Thoracic aorta (tissue), 2 donors: ENCODE measurements at places on chromosomes 5 and 9. TPM values are rescaled to one million over a fixed set of nuclear protein-coding genes. Genes with fewer than 3 reads are reported as not detected.
A peak's percentile ranks its signal among the peaks of the same experiment; 100 is the strongest.

GRCh38 chr9:137435980-137436760 lies 5.0 kb downstream of the ENTPD8 start:
- DNase-seq, result no peak
- H3K36me3 ChIP-seq, result no peaks in the 10 kb centered on the region
- no peak overlapping the region for H3K27ac ChIP-seq
- peaks cover 4% of the 10 kb centered on the region for H3K4me1 ChIP-seq
- H3K4me3 ChIP-seq, result no peak overlapping the region

- no peak overlapping the region for H3K27ac ChIP-seq
- DNase-seq, result no peak
- H3K4me3 ChIP-seq, result no peak overlapping the region
- no peaks in the 10 kb centered on the region for H3K36me3 ChIP-seq
- no peaks in the 10 kb centered on the region for H3K27me3 ChIP-seq
- no peaks in the 10 kb centered on the region for H3K4me1 ChIP-seq
These were observed 121.4 kb upstream of the SV2C start for GRCh38 chr5:75961818-75962217.

- peak overlapping the region; percentile 6 for H3K4me3 ChIP-seq
- H3K36me3 ChIP-seq, result no peaks in the 10 kb centered on the region
- no peaks in the 10 kb centered on the region for H3K27me3 ChIP-seq
These were observed 394.0 kb downstream of the CETN3 start for GRCh38 chr5:90015584-90016018.

GRCh38 chr5:170475294-170476000 lies 28.4 kb upstream of the KCNIP1 start:
- H3K27ac ChIP-seq, result no peak overlapping the region
- DNase-seq, result no peak
- H3K27me3 ChIP-seq, result no peaks in the 10 kb centered on the region
- H3K4me1 ChIP-seq, result no peaks in the 10 kb centered on the region

- H3K4me3 ChIP-seq, result no peak overlapping the region
- H3K4me1 ChIP-seq, result no peaks in the 10 kb centered on the region
- no peaks in the 10 kb centered on the region for H3K36me3 ChIP-seq
- no peak overlapping the region for H3K27ac ChIP-seq
- DNase-seq, result no peak
- H3K27me3 ChIP-seq, result no peaks in the 10 kb centered on the region
These were observed 564.0 kb downstream of the PSAT1 start for GRCh38 chr9:78860801-78861475.

- DNase-seq, result no peak
- H3K27me3 ChIP-seq, result no peaks in the 10 kb centered on the region
- no peak overlapping the region for H3K4me3 ChIP-seq
- H3K4me1 ChIP-seq, result no peaks in the 10 kb centered on the region
These were observed 314.1 kb upstream of the ATP10B start for GRCh38 chr5:161165998-161166660.

DNA sequence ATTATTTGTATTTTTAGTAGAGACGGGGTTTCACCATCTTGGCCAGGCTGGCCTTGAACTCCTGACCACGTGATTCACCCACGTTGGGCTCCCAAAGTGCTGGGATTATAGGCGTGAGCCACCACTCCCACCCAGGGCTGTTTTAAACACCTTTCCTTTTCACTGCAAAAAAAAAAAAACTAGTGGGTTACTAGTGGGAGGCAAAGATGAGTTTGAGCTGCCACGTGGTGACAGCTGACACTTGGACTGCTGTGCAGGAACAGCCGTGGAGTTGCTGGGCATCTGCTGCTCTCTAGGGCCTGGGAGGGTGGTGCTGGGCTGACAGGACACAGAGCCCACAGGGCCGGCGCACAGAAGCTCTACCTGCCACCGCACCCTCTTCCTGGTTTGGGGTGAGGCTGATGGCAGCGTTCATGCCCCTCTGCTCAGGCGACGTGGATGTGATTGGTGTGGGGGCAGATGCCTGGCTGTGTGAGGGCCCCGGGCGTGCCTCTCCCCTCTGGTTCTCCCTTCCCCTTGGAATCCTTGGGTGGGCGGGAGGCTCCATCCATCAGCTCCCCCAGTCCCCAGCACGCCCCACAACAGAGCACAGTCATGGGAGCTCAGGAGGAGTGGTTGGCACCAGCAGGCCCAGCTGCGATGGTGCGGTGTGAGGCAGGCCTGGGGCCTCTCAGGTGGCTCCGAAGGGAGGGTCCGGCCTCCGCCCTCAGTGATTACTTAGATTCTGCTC lies 16.9 kb downstream of the RABL6 start:
- H3K4me3 ChIP-seq, result no peak overlapping the region
- H3K27ac ChIP-seq, result no peak overlapping the region
- peaks cover 11% of the 10 kb centered on the region for H3K4me1 ChIP-seq
- DNase-seq, result no peak
- H3K36me3 ChIP-seq, result peaks cover 40% of the 10 kb centered on the region
- H3K27me3 ChIP-seq, result no peaks in the 10 kb centered on the region

- H3K27me3 ChIP-seq, result no peaks in the 10 kb centered on the region
- H3K36me3 ChIP-seq, result no peaks in the 10 kb centered on the region
- no peaks in the 10 kb centered on the region for H3K4me1 ChIP-seq
- H3K27ac ChIP-seq, result no peak overlapping the region
- DNase-seq, result no peak
These were observed 16.5 kb upstream of the PRSS3 start for GRCh38 chr9:33778700-33779351.

- peaks cover 3% of the 10 kb centered on the region for H3K36me3 ChIP-seq
- H3K4me1 ChIP-seq, result no peaks in the 10 kb centered on the region
- no peak overlapping the region for H3K27ac ChIP-seq
- no peak for DNase-seq
- no peak overlapping the region for H3K4me3 ChIP-seq
- H3K27me3 ChIP-seq, result no peaks in the 10 kb centered on the region
These were observed 16.2 kb downstream of the ATPSCKMT start for GRCh38 chr5:10233505-10233904.

C9orf153 gene
- total RNA-seq, result 0.92 TPM

IL5 gene
- total RNA-seq, result not detected

- no peak for DNase-seq
- H3K4me1 ChIP-seq, result peaks cover 33% of the 10 kb centered on the region
- H3K4me3 ChIP-seq, result no peak overlapping the region
- H3K36me3 ChIP-seq, result peaks cover 58% of the 10 kb centered on the region
- no peaks in the 10 kb centered on the region for H3K27me3 ChIP-seq
These were observed 52.8 kb upstream of the LRRTM2 start for GRCh38 chr5:138927979-138928378.

ACSL6 gene
- total RNA-seq, result 1.6 TPM

DNA sequence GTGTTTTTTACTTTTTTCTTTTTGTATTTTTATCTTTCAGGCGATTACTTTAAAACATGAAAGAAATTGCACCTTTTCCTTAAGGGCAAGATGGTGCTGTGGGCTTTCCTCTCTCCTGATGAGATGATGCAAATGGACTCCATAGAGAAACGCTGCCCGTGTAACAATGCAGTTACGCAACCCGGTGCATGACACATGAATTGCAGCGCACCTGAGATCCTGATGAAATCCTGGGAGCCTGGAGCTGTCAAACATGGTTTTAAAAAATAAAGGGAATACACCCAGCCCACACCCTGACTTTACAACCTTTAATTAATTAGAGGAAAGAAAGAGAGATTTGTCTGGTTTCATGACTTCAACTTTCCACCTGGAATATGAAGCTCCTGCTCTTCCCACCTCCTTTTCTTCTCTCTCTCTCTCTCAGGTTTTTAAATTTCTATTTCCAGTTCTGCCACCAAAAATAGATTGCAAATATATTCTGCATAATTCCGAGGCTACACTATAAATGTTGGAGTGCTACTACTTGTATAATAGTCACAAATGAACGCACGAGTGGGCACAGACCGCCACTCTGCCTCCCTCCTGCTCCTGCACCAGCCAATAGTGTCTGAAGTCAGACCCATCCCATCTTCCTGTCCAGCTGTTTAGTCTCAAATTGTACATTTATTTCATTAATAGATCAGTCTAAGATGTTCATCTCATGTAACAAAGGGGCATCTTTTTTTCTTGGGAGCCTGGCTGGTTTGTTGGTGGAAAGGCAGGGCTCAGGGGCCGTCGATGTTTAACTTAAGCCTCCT lies 179.1 kb downstream of the AUH start:
- DNase-seq, result no peak
- no peaks in the 10 kb centered on the region for H3K27me3 ChIP-seq
- H3K4me3 ChIP-seq, result no peak overlapping the region
- no peaks in the 10 kb centered on the region for H3K4me1 ChIP-seq
- no peak overlapping the region for H3K27ac ChIP-seq

GRCh38 chr5:180568914-180569313 lies 22.4 kb downstream of the SCGB3A1 start:
- H3K4me3 ChIP-seq, result no peak overlapping the region
- H3K36me3 ChIP-seq, result peaks cover 21% of the 10 kb centered on the region
- no peak for DNase-seq
- no peaks in the 10 kb centered on the region for H3K27me3 ChIP-seq
- no peak overlapping the region for H3K27ac ChIP-seq
- no peaks in the 10 kb centered on the region for H3K4me1 ChIP-seq

- no peaks in the 10 kb centered on the region for H3K4me1 ChIP-seq
- no peak overlapping the region for H3K27ac ChIP-seq
- no peak overlapping the region for H3K4me3 ChIP-seq
These were observed 33.3 kb upstream of the SPATA31D4 start for GRCh38 chr9:81894891-81895290.

DNA sequence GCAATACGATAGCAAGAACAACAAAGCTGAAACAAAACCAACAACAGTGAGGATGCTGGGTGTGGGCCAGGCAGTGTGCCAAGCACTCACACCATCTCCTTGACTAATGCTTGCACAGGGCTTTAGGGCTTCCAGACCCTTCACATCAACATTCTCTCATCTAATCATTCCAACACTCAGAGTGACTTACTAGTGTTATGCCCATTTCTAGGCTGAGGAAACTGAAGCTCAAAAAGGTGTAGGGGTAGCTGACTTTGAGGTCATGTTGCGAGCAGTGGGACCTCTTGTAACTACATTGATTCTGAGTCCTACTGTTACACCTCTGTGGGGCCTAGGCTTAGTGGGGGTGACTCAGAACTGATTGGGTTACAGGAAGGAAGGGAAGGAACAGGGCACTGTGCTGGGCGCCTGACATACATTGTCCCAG lies 9.7 kb downstream of the ANGPTL2 start:
- peaks cover 20% of the 10 kb centered on the region for H3K4me1 ChIP-seq
- H3K27ac ChIP-seq, result no peak overlapping the region
- DNase-seq, result no peak
- H3K36me3 ChIP-seq, result no peaks in the 10 kb centered on the region
- H3K4me3 ChIP-seq, result no peak overlapping the region
- no peaks in the 10 kb centered on the region for H3K27me3 ChIP-seq

PCDHB4 gene
- total RNA-seq, result 2.8 TPM

- H3K27ac ChIP-seq, result no peak overlapping the region
- H3K27me3 ChIP-seq, result no peaks in the 10 kb centered on the region
- H3K4me1 ChIP-seq, result no peaks in the 10 kb centered on the region
- no peak for DNase-seq
- H3K36me3 ChIP-seq, result no peaks in the 10 kb centered on the region
- H3K4me3 ChIP-seq, result no peak overlapping the region
These were observed 8.1 kb downstream of the CD180 start for GRCh38 chr5:67188274-67189078.

HSPB3 gene
- total RNA-seq, result not detected

DNA sequence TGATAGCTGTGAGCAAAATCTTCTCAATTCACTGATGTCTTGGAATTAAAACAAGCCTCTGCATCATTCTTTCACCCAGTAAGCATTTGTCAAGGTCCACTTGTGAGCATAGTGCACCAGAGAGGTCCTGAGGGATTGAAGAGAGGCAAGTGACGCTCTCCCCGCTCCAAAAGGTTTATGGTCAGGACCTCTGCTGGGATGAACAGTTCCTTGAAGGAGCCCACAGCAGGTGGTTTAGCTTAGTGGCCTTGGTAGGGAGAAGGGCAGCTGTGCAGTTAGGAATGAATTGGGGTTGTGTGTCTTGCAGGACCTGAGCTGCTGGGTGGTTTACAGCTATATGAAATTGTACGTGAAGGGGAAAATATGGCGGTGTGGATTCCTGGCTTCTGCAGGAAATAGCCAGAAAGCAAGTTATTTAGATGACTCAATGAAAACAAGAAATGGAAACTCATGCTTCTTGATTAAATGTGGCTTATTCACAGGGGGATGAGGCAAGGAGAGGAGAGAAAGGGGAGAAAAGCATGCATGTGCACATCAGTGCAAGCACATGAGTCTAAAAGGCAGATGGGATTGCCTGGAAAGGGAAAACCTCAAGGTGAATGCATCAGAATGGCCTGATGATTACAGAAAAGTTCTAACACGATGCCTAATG lies 42.0 kb downstream of the SUB1 start:
- no peaks in the 10 kb centered on the region for H3K27me3 ChIP-seq
- no peaks in the 10 kb centered on the region for H3K36me3 ChIP-seq
- DNase-seq, result no peak

DNA sequence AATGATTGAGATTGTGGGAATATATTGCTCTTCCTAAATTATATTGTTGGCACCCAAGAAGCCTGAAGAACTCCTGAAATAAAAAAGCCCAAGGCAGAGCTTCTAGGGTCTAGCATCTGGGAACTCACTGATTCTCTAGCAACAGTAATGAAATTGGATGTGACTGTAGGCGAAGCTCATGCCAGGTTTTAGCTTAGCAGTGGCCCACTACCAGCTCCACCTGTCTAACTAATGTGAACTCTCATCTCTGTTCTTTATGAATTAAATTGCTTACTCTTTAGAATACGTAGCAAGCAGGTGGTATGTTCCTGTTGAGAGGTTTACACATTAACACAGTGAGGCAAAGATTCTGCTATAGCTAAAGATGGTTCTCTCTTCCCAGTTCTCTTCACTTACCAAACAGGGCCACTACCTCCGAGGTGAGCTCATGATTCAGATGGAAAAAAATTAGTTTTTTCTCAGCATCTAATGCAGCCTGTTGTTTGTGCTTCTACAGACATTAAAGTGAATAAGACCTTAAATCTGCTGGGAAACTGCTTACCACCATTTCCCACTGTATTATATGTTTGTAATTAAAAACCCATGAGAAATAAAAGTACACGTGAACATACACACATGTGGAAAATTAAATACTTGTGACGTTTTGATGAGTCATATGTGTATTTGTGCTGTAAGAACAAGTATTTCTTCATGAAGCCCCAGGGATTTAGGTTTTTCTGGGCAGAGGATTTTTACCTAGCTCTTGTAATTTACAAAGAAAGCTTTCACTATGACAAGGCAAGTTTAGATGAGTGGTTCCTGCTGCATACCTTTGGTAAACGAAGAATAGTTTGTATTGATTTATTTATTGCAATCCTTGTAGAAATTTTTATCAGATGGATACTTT lies 360.1 kb downstream of the KDM4C start:
- no peak for DNase-seq
- H3K4me1 ChIP-seq, result no peaks in the 10 kb centered on the region
- no peaks in the 10 kb centered on the region for H3K27me3 ChIP-seq
- no peak overlapping the region for H3K27ac ChIP-seq
- no peaks in the 10 kb centered on the region for H3K36me3 ChIP-seq

EIF4E1B gene
- not detected for total RNA-seq

DNA sequence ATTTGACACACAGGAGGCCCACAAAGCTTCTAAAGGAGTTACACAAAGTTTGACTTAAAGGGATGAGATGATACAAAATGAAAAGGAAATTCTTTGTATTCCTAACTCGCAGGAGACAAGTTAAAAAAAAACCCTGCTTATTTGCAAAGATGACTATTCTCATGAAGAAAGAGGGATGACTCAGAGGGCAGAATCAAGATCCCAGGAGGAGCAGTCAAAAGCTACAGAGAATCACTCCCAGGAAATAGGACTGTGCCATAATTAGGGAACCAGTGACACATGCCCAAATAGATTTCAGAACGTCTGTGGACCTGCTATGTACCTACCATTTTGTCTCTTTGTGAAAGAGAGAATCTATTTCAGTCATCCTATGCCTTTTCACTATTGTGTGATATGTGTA lies 103.5 kb upstream of the ARRDC3 start:
- no peaks in the 10 kb centered on the region for H3K36me3 ChIP-seq
- no peaks in the 10 kb centered on the region for H3K27me3 ChIP-seq
- no peak overlapping the region for H3K27ac ChIP-seq

FAF2 gene
- total RNA-seq, result 23.0 TPM

CBY3 gene
- not detected for total RNA-seq

CTXN3 gene
- not detected for total RNA-seq
